ENCODE measurements at places on chromosomes 1 and 21.

DNA sequence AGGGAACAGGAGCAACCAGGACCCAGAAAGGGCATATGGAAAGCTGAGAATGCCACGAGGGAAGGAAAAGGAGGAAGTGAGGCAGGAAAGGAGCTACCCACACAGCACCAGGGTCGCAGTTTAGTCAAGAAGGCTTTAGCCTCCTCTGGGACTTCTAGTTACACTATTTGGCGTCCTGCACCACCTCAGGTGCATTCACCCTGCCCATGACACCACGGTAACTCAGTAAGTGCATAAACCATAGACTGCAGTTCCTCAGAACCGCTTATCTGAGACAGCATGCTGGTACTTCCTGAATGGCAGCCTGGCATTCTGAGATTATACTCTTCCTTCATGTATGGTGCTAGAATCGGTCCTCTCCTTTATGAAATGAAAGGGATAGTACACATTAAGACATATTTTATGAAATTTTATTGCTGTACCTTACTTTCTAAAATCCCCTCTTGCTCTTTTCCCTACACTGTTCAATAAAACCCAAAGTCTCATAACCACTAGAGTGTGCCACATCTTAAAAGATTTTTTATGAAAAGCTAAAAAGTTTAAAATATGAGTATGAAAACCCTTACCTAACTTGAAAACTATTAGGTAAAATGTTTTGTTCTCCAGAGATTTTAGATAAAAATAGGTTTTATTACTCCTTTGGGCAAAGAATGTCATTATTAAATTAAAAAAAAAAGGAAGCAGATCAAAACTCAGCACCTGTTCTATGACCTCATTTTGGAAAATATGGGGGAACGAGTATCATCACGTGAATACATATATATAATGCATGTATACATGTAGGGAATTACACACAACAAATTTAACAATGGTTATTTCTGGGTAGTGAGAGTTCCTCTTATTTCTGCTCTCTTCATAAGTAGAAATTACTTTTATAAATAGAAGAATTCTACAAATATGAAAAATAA lies 67.3 kb downstream of the VAV3 start:
- no peak for DNase-seq

- DNase-seq, result no peak
These were observed 12.2 kb downstream of the SH3BP5L start for GRCh38 chr1:248813546-248813945.

- no peak for DNase-seq
These were observed 459 bp downstream of the SERBP1 start for GRCh38 chr1:67429528-67430357.

DNA sequence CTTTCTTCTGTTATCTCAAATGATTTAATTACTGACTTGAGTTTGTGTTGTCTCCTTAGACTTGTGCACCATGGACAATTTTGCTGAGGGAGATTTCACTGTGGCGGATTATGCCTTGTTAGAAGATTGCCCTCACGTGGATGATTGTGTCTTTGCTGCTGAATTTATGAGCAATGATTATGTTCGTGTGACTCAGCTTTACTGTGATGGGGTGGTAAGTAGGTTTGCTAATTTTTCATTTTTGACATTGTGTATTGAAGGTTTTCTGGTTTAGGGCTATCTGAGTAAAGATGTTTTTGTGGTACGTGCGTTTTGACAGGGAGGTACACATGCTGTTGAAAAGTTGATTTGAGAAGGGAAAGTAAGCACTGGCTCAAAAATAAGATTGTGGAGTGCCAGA lies 14.1 kb downstream of the TTC3 start:
- peak; percentile 44 for DNase-seq

DNA sequence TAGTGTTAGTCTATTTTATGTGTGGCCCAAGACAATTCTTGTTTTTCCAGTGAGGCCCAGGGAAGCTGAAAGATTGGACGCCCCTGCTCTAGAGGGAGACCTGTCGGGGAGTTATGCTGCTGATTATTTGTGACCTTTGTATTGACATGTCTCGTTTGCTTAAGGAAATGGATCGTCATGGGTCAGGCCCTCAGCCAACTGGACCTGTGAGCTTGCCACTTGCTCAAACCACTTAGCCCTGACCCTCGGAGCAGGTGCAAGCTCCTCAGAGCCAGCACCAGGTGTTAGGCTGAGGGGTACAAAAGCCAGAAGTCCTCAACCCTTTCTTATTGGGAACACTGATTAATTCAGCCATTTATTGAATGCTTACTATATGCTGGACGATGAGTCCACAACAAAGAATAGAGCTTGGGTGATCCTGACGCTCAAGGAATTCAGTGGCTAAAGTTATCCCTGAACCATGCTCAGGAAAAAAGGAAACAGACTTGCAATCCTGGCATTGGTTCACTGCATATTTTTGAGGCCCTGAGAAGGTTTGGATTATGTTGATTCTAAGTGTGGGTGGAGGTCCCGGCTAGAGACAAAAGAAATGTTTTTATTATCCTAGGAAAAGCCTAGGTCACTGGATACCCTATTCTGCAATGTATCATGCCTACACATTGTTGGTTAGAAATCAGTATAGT lies 19.0 kb downstream of the TGFB2 start:
- peak; percentile 31 for DNase-seq
